ENCODE measurements at places on chromosomes 6 and 20.

DNA sequence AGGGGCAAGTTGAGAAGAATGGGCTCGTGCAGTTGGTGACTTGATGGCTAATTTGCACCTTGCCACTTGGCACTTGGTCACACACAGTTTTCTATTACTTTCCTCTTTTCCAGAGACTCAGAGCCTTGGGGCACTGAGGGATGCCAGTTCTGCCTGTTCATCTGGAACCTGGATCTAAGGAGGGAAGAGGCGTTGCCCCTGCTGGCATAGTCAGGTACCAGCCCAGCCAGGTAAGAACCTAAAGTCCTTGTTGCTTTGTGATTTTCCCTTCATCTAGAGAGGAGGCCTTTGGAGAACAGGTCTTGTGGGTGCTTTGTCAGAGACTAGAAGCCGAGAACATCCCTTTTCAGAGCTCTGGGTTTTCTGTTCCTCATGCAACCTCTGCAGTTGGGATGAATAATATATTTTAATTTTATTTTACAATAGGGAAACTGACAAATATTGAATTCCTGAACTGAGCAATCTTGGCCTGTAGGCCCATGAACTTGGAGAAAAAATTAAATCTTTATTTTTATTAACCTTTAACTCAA lies 11.4 kb downstream of the SYTL3 start:
- DNase-seq, result no peak

- peak; percentile 98 for DNase-seq
Measured at GRCh38 chr20:13029687-13030375, 21.1 kb downstream of the SPTLC3 start.

GRCh38 chr20:3606021-3606420 lies 57.2 kb downstream of the GFRA4 start:
- DNase-seq, result no peak

DNA sequence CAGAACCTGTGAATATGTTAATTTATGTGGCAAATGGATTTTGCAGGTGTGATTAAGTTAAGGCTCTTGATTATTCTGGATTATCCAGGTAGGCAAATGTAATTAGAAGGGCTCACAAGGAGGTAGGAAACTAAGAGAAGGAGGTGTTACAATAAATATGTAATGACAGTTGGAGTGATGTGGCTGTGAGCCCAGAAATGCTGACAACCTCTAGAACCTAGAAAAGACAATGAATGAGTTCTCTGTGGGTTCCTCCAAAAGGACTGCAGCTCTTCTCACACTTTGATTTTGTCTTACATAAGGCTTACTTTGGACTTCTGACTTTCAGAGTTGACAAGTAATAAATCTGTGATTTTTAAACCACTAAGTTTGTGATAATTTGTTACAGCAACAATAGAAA lies 406.6 kb upstream of the EPHA7 start:
- no peak for DNase-seq

- DNase-seq, result no peak
Measured at GRCh38 chr6:36912030-36912454, 26.3 kb downstream of the C6orf89 start.

GRCh38 chr20:37505263-37506151 lies 15.5 kb upstream of the NNAT start:
- no peak for DNase-seq

DNA sequence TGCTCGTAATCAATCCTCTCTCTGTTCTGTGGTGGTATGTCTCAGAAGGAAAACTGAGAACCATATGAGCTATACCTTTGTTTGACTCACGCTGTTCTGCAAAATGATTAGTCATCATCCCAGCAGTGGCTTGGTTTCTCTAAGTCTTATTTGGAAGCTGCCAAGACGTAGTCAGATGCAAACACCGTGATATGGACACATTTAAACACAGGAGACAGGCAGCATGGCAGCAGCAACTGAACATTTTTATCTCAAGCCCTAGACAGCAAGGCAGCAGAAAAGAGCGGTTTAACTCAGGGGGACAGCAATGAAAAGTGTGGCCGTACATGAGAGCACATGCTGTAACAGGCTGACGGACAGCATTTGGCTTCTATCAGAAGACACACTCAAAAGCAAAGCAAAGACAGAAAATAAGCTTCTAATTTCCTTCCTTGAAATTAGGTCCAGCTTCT lies 1295.1 kb downstream of the EPHA7 start:
- DNase-seq, result peak; percentile 54

DNA sequence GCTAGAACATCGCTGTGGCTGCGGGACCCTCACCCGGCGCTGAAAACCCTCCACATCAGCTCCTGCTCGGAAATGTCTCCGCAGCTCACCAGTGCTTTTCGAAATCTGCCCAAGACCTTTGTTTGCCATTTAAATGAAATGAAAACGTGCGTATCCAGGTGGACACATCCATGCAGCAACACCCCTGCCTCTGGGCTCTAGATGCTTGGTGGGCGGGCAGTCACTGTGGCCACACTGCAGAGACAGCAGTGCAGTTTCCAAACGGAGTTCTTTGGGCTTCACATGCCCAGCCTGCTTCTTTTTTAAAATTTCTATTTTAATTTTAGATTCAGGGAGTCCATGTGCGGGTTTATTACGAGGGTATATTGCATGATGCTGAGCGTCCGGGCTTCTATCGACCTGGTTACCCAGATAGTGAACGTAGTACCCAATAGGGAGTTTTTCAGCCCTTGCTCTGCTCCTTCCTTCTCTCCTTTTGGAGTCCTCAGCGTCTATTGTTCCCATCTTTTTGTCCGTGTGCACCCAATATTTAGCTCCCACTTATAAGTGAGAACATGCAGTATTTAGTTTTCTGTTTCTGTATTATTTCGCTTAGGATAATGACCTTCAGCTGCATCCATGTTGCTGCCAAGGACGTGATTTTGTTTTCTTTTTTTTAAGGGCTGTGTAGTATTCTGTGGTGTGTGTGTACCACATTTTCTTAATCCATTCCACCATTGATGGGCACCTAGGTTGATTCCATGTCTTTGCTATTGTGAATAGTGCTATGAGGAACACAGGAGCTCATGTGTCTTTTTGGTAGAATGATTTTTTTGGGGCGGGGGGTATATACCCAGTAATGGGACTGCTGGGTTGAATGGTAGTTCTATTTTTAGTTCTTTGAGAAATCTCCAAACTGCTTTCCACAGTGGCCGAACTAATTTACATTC lies 4.8 kb upstream of the TUBB2B start:
- no peak for DNase-seq

DNA sequence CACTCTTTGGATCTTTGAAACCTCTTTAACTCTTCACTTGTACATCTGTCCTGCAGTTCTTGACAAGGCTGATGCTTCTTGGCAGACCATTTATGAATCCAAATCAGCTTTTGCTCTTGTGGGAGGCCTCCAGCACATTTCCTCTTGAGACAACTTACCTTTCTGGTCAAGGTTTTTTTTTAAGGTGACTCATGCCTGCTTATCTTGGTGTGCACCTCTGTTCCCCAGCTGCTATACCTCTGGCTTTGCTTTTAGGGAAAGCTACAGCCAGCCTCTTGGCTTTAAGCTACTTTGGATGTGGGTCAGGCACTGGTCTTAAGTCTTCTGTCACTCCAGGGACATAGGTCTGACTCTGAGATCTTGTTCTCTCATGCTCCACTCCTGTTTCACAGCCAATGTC lies 106.5 kb downstream of the PHF3 start:
- DNase-seq, result no peak

- DNase-seq, result no peak
Measured at GRCh38 chr6:110815015-110815410, 256 bp downstream of the CDK19 start.

GRCh38 chr20:32244150-32244823 lies 33.2 kb upstream of the KIF3B start:
- no peak for DNase-seq

DNA sequence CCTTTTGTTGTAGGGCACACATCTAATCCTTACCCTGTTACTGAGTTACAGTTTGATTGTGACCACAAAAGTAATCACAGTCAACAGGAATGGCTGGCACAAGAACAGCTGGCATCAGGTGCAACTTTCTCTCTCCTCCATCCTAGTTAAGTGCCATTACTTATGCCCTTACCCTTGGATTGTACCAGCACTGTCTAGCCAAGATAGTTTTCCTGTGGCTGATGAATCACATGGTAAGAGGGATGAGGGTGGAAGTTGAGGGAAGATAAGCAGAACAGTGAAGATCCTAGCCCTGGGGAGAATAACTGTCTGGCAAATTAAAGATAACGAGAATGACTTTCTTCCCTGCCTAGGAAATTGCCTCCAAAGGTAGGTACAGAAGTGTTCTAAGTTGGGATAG lies 42.0 kb downstream of the RNF217 start:
- DNase-seq, result no peak

DNA sequence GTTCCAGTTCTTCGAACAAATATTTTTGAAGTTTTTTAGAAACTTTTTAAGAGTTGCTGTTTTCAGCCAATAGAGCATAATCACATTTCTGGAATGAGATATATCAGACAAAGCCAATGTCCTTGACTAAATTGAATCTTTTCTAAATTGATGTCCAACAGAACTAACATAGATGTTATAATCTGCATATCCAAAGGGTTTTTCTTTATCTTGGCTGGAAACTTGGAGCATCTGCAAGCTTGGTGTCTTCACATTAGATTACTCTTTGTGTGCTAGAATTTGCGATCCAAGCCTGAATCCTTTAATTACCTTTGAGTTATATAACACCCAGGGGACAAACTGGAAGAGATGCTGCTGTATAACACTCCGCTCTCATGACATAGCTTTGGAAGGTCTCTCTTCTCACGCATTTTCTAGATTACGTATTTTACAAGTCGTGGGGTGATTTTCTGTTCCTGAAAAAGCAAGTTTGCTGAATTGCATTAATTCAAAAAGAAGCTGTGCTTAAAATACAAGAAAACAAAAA lies 64.4 kb upstream of the FUCA2 start:
- DNase-seq, result no peak

- peak; percentile 89 for DNase-seq
Measured at GRCh38 chr6:26205625-26206574, 118.7 kb downstream of the HFE start.

DNA sequence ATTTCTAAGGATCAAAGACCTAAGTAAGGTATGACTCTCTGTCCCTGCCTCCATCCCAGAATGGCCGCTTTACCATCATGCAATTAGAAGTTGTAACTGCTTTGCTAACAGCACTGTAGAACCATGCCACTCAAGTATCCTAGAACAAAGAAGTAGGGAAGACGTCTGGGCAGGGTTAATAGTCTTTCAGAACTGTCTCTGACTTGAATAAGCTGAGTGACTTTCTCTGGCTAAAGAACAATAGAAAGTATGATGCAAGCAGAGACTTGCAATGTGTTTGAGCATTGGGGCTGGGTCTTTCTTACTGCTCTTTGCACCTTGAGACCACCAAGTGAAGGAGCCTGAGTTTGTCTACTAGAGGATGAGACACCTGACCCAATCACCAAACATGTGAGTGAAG lies 279.6 kb upstream of the JAG1 start:
- no peak for DNase-seq

DNA sequence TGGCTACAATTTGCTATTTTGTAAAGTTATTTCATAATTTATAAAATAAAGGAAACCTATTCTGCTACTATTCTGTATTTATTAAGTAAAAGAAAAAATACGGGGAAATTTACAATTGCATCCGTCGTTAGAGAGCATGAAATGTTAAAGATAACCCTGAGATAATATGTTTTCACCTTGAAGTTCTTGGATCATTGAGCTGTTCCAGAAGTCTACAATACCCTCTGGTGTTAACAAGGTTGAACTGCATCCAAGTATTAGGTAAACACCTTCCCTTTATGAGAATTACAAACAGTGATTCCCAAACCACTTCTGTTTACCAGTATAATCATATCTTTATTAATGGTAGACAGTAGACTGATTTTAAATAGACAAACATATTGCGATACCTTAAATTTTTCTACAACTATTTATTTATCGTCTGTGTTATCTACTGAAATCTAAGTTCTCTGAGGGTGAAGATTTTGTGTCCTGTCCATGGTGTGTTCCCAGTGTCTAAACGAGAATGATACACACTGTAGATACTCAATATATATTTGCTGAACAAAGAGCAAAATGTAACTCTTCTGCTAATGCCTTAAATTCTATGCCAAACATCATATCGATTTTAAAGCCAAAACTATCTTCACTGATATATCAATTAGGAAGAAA lies 28.2 kb downstream of the TBC1D32 start:
- peak; percentile 53 for DNase-seq

GRCh38 chr6:13048113-13048512 lies 280.2 kb downstream of the TBC1D7 start:
- DNase-seq, result no peak

GRCh38 chr20:17882065-17882833 lies 86.3 kb downstream of the SNX5 start:
- no peak for DNase-seq

DNA sequence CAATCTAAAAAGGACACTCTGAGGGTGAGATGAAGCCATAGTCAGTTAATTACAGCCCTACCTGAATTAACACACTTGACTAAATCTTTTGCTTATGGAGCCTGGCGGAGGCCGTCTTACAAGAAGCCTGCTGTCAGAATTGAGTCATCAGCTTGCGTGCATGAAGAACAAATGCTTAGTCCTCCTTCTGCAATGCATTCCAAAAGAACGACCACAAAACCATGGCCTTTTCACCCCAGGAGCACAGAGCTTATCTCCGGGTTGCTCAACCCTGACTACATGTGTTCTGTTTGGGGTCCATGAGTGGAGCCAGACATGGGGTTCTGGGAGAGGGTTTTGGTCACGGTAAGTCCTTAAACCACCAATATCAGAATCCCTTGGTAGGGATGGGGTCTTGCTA lies 318.1 kb downstream of the CLIC5 start:
- DNase-seq, result peak; percentile 94

- DNase-seq, result no peak
Measured at GRCh38 chr6:169051371-169051770, 202.3 kb downstream of the THBS2 start.

DNA sequence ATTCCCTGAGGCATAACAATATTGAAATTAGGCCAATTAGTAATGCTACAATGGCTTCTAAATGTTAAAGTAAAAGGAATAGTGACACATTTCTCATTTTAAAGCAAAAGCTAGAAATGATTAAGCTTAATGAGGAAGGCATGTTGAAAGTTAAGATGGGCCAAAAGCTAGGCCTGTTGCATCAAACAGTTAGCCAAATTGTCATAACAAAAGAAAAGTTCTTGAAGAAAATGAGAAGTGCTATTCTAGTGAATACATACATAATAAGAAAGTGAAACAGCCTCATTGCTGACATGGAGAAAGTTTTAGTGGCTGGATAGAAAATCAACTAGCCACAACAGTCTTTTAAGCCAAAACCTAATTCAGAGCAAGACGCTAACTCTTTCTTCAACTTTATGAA lies 12.9 kb downstream of the OR2A4 start:
- no peak for DNase-seq

DNA sequence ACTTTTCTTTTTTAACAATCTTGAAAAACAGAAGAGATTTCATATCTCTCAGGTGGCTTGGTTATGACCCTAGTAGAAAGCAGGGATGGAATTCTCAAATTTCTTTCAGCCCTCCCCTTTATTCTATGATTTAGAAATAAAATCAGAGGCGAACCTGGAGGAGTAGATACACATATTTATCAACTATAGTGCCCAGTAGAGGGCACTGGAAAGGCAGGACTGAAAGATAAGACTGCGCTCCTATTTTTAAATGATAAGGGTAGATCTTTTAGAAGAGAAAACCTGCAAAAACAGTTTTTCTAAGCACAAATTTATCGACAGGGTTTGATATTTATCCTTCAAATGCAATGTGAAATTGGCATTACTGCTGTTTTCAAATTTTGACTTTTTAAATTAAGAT lies 1296.6 kb downstream of the EPHA7 start:
- DNase-seq, result peak; percentile 2

Measured in astrocyte of the spinal cord (primary cell).